ENCODE measurements at places on chromosomes 12 and 14. TPM values are rescaled to one million over a fixed set of nuclear protein-coding genes. Genes with fewer than 3 reads are reported as not detected.

The INHBC gene
- not detected for total RNA-seq

GRCh38 chr14:90814806-90815571 is 1.2 kb downstream of the TTC7B start:
- H3K4me3 ChIP-seq: peak overlapping the region; percentile 58
- H3K36me3 ChIP-seq: no peaks in the 10 kb centered on the region
- peaks cover 2% of the 10 kb centered on the region for H3K4me1 ChIP-seq
- peaks cover 23% of the 10 kb centered on the region for H3K27me3 ChIP-seq
- H3K27ac ChIP-seq: no peak overlapping the region

The MYG1 gene
- 56.4 TPM for total RNA-seq

GRCh38 chr12:38905480-38906351 is at the start of gene CPNE8:
CPNE8 (minus strand) TSS chr12:38905591; CDS start chr12:38905534, 57 bp downstream.
- DNase-seq: peak; percentile 44
- H3K36me3 ChIP-seq: no peaks in the 10 kb centered on the region
- H3K4me1 ChIP-seq: peaks cover 32% of the 10 kb centered on the region
- peak within 1 kb of the TSS; percentile 88 for H3K4me3 ChIP-seq

- H3K4me3 ChIP-seq: no peak overlapping the region
- no peaks in the 10 kb centered on the region for H3K36me3 ChIP-seq
- no peak for DNase-seq
- H3K27me3 ChIP-seq: no peaks in the 10 kb centered on the region
- H3K4me1 ChIP-seq: no peaks in the 10 kb centered on the region
These were observed 154.8 kb downstream of the TMTC2 start for GRCh38 chr12:82841487-82841904.

GRCh38 chr14:66824251-66824650 is 316.3 kb downstream of the GPHN start:
- DNase-seq: no peak
- H3K27ac ChIP-seq: no peak overlapping the region
- no peak overlapping the region for H3K4me3 ChIP-seq
- no peaks in the 10 kb centered on the region for H3K36me3 ChIP-seq
- no peaks in the 10 kb centered on the region for H3K27me3 ChIP-seq
- H3K4me1 ChIP-seq: no peaks in the 10 kb centered on the region

GRCh38 chr14:30450631-30451545 is 108.1 kb upstream of the G2E3 start:
- H3K27me3 ChIP-seq: peaks cover 3% of the 10 kb centered on the region
- H3K27ac ChIP-seq: no peak overlapping the region
- no peaks in the 10 kb centered on the region for H3K36me3 ChIP-seq
- H3K4me3 ChIP-seq: no peak overlapping the region

The RERG gene
- total RNA-seq: 0.21 TPM

DNA sequence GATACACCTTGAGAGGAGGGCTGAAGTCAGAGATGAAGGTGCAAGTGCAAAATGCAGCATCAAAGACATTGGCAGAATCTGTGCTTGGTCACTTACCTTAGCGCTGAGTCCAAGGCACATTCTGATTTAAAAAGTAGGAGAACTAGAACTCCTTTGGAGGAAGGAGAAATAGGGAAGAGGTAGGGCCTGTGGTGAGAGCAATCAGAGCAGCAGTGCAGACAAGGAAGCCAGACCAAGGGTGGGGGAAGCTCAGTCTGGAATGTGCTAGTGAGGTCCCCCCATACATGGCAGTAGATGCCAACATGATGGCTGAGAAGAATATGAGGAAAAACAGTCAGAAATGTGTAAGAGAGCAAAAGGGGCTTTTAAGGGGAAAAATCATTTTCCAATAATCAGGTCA is 206.5 kb downstream of the SSPN start:
- H3K36me3 ChIP-seq: peaks cover 2% of the 10 kb centered on the region
- no peak overlapping the region for H3K4me3 ChIP-seq
- DNase-seq: no peak
- H3K27ac ChIP-seq: no peak overlapping the region
- no peaks in the 10 kb centered on the region for H3K4me1 ChIP-seq
- H3K27me3 ChIP-seq: no peaks in the 10 kb centered on the region

The LMNTD1 gene
- total RNA-seq: not detected

GRCh38 chr14:60655119-60655897 is 6.0 kb upstream of the SIX1 start:
- peaks cover 96% of the 10 kb centered on the region for H3K27me3 ChIP-seq
- H3K36me3 ChIP-seq: peaks cover 10% of the 10 kb centered on the region
- no peak for DNase-seq
- peak overlapping the region; percentile 50 for H3K27ac ChIP-seq
- H3K4me1 ChIP-seq: peaks cover 50% of the 10 kb centered on the region

DNA sequence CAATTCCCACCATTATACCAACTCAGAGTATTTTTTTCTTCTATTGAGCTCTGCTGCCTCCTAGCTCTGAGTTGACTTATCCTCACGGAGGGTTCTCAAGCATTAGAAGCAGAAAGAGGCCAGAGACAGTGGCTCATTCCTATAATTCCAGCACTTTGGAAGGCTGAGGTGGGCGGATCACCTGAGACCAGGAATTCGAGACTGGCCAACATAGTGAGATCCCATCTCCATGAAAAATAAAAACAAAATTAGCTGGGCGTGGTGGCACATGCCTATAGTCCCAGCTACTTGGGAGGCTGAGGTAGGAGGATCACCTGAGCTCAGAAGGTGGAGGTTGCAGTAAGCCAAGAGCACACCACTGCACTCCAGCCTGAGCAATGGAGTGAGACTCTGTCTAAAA is 21.0 kb downstream of the HPD start:
- H3K36me3 ChIP-seq: no peaks in the 10 kb centered on the region
- no peak overlapping the region for H3K27ac ChIP-seq
- peaks cover 17% of the 10 kb centered on the region for H3K4me1 ChIP-seq
- no peak for DNase-seq
- H3K27me3 ChIP-seq: no peaks in the 10 kb centered on the region

The CLECL1 gene
- 1.4 TPM for total RNA-seq

The EID3 gene
- 5.8 TPM for total RNA-seq

The SYCP3 gene
- total RNA-seq: 0.75 TPM

DNA sequence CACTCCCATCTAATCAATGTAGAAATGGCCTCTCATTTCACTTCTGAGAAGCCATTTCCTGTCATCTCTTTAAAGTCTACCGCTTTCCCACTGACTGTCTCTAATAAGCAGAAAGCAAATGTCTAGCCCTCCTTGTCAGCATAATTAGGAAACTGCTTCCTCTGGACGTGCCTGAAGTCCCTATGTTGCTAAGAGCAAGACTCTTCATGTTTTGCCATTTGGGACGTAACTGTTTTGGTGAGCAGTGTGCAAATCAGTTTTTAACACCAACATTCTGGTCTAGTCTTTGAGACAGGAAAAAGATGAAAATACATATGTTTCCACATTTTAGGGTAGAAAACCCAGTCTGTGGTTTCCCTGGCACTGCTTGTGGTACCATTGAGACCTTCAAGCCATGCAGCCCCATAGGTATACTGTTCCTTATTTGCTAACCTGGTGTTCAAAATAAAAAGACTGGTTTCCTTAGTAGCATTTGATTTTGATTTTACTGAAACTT is 22.2 kb downstream of the IFNG start:
- peak overlapping the region; percentile 11 for H3K4me3 ChIP-seq
- H3K4me1 ChIP-seq: peaks cover 44% of the 10 kb centered on the region
- peak; percentile 10 for DNase-seq

- H3K27ac ChIP-seq: no peak overlapping the region
- no peak for DNase-seq
- no peaks in the 10 kb centered on the region for H3K4me1 ChIP-seq
- no peaks in the 10 kb centered on the region for H3K27me3 ChIP-seq
- no peaks in the 10 kb centered on the region for H3K36me3 ChIP-seq
These were observed 174.4 kb downstream of the SYT10 start for GRCh38 chr12:33265033-33265731.

The AQP2 gene
- total RNA-seq: not detected

The ANKRD33 gene
- total RNA-seq: not detected

DNA sequence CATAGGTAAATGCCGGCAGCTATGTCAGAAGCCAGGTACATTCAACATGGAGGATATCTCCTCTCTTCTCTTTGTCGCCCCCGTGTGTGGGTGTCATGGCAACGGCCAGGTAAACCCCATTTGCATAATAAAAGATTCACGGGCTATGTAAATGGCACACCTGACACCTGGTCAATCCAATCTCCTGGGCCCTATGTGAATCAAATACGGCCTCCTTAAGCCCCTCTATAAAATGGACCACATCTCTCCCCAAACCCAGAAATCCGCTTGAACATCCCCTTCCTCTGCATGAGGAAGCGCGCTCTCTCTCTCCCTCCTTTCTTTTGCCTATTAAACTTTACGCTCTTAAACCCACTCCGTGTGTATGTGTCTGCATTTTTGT is 363.7 kb downstream of the SOX5 start:
- H3K27ac ChIP-seq: no peak overlapping the region
- H3K36me3 ChIP-seq: no peaks in the 10 kb centered on the region
- no peaks in the 10 kb centered on the region for H3K27me3 ChIP-seq
- no peak for DNase-seq
- no peaks in the 10 kb centered on the region for H3K4me1 ChIP-seq

The HOXC9 gene
- total RNA-seq: not detected

DNA sequence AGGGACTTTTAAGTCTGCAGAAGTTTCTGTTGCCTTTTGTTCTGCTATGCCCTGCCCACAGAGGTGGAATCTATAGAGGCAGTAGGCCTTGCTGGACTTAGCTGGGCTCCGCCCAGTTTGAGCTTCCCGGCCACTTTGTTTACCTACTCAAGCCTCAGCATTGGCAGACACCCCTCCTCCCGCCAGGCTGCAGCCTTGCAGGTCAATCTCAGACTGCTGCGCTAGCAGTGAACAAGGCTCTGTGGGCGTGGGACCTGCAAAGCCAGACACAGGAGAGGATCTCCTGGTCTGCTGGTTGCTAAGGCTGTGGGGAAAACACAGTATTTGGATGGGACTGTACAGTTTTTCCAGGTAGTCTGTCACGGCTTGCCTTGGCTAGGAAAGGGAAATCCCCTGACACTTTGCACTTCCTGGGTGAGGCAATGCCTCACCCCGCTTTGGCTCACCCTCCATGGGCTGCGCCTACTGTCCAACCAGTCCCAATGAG is 43.7 kb downstream of the CCDC59 start:
- no peaks in the 10 kb centered on the region for H3K36me3 ChIP-seq
- H3K27me3 ChIP-seq: peaks cover 2% of the 10 kb centered on the region
- no peak overlapping the region for H3K4me3 ChIP-seq
- no peak for DNase-seq

GRCh38 chr14:105665247-105665950 is 139.0 kb downstream of the TMEM121 start:
- H3K4me1 ChIP-seq: no peaks in the 10 kb centered on the region
- H3K27me3 ChIP-seq: no peaks in the 10 kb centered on the region
- no peak for DNase-seq
- H3K36me3 ChIP-seq: no peaks in the 10 kb centered on the region
- no peak overlapping the region for H3K27ac ChIP-seq
- no peak overlapping the region for H3K4me3 ChIP-seq

The BDKRB2 gene
- not detected for total RNA-seq

The FBXO34 gene
- total RNA-seq: 23.6 TPM

DNA sequence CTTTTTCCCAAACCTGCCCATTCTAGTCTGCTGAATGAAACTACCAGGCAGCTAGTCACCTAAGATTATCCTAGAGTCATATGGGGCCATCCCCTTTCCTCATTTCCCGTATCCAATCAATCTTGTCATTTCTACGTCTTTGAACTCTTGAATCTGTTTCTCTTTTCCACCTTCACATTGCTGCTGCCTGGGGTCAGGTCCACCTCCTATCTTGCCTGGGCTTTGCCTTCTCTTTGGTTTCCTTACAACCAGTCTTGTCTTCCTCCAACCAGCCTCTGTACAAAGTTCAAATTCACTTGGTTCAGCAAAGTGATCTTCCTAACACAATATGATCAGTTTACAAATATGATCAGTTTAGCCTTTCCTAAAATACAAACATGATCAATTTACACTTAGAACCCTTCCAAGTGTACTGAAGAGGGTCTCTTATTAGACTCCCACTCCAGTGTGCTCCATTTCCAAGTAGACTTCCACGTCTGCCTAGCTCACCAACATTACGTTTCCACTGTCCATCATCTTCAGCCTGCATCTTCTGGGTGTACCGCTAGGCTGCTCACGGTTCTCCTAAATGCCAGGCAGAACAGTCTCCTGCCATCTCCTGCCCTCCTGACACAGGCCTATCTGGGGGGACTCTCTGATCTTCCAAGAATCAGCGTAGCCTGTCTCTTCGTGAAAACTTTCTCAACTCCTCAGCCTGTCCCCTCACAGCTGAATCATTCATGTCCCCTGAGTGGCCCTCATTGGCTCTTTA is 4.1 kb upstream of the ACVR1B start:
- H3K36me3 ChIP-seq: no peaks in the 10 kb centered on the region
- peaks cover 5% of the 10 kb centered on the region for H3K4me1 ChIP-seq
- H3K4me3 ChIP-seq: no peak overlapping the region
- no peak overlapping the region for H3K27ac ChIP-seq

GRCh38 chr12:5864972-5865371 is 80.1 kb downstream of the ANO2 start:
- no peaks in the 10 kb centered on the region for H3K36me3 ChIP-seq
- H3K4me3 ChIP-seq: no peak overlapping the region
- peaks cover 2% of the 10 kb centered on the region for H3K27me3 ChIP-seq
- no peaks in the 10 kb centered on the region for H3K4me1 ChIP-seq
- DNase-seq: no peak

The NXPH4 gene
- total RNA-seq: 0.29 TPM

- no peaks in the 10 kb centered on the region for H3K36me3 ChIP-seq
- DNase-seq: no peak
- H3K4me3 ChIP-seq: no peak overlapping the region
These were observed 106.3 kb downstream of the OTX2 start for GRCh38 chr14:56703947-56704346.

- H3K36me3 ChIP-seq: no peaks in the 10 kb centered on the region
- H3K27ac ChIP-seq: no peak overlapping the region
- DNase-seq: no peak
- H3K4me1 ChIP-seq: no peaks in the 10 kb centered on the region
These were observed 47.5 kb downstream of the DLK1 start for GRCh38 chr14:100774164-100774537.

DNA sequence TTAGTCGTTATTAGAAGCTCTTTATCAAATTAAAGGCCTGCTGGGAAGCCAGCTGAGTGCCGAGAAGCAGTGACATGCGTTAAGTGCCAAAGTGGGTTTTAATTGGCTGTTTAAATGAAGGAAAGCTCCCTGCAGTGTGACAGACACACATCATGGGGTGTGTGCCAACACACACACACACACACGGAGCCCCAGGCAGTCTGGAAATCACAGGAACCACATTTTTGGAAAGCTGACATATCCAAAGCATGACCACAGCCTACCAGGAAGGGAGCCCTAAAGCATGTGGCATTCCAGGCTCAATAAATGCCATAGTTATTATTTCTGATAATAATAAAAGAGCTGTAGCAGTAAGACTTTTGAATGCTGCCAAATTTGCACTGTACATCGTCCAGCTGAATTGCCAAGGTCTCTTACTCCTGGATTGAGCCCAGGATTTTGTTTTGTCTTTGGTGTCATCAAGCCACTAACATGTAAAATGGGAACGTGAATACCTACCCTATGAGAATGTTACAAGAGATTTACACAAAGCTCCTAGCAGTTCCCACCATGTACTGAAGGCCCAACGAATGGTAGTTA is 135.1 kb downstream of the TMEM30B start:
- peaks cover 4% of the 10 kb centered on the region for H3K27me3 ChIP-seq
- H3K4me1 ChIP-seq: no peaks in the 10 kb centered on the region
- no peak for DNase-seq
- H3K4me3 ChIP-seq: no peak overlapping the region
- H3K27ac ChIP-seq: no peak overlapping the region
